Lung microvascular endothelial cell (primary cell): ENCODE measurements at places on chromosomes 2 and 18. TPM values are rescaled to one million over a fixed set of nuclear protein-coding genes. Genes with fewer than 3 reads are reported as not detected.

The GPR45 gene
- not detected in 2 replicates for total RNA-seq

The STPG4 gene
- 0.20 TPM in 1 of 2 replicates, not detected in the other for total RNA-seq

The GRHL1 gene
- total RNA-seq: 0.22 and 0.40 TPM in 2 replicates

The ZC3H6 gene
- 1.2 and 1.5 TPM in 2 replicates for total RNA-seq

The HSBP1L1 gene
- total RNA-seq: 1.8 and 2.8 TPM in 2 replicates

The ELOA2 gene
- not detected in 2 replicates for total RNA-seq

The MARCHF4 gene
- 0.20 and 0.22 TPM in 2 replicates for total RNA-seq
